ENCODE measurements at places on chromosomes 1 and 21. TPM values are rescaled to one million over a fixed set of nuclear protein-coding genes. Genes with fewer than 3 reads are reported as not detected.

DNA sequence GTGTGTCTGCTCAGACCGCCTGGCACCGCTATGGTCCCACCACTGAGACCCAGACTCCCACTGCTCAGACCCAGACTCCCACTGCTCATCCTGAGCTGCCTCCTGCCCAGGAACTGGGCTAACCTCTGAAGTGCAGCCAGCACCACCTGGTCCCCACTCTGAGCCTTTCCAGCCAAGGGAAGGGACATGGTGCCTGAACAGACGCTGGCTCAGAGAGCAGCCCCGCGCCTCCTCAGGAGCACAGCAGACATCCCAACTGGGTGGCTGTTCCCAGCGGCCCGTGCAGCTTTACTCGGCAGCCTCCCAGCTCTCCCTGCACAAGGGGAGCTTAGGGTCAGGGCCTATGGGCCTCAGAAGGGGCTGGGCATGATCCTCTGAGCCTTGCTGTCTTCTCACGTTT is 27.8 kb upstream of the CNTN2 start:
- no peak for DNase-seq

GRCh38 chr1:102919659-102920058 is 188.7 kb downstream of the COL11A1 start:
- no peak for DNase-seq

DNA sequence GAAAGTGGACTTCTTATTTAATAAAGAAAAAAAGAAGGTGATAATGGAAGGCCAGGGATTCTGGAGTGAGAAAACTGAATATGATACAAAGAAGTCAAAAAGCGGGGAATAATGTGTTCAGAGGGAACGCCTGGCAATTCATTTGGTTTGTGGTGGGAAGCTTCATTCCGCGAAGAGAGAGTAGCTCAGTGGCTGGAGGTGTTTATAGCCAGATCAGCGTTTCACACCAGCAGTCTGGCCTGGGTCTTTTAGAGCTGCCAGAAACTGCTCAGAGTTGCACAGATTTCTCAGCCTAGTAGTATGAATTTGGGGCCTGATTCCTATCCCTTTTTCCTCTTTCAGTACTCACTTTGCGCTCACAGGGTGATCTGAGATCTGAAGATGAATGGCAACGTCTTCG is 67.8 kb upstream of the IPO9 start:
- no peak for DNase-seq

GUCA2B gene
- total RNA-seq = not detected
